ENCODE measurements at places on chromosomes 2 and 18.

GRCh38 chr2:136319237-136319636 is 201.3 kb upstream of the CXCR4 start:
- DNase-seq, result no peak

DNA sequence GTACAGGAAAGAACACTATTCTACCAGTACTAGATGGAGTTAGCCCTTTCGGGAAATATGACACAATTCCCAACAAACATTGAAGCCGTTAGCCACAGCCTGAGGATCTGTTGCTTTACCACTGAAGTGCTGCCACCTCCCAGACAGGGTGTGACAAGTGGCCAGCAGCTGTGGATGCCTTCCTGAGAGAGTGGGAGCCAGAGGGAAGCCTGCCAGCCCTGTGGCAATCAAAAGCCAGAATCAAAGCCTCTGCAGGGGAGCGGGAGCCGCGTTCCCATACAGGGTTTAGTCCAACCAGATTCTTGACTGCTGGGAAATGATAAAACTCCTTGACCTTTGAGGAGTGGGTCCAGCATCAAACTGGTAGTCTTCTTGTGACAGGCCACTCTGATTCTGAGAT is 38.0 kb downstream of the SLC4A1AP start:
- DNase-seq, result no peak

GRCh38 chr2:13021470-13021957 is 304.8 kb downstream of the TRIB2 start:
- DNase-seq, result no peak

DNA sequence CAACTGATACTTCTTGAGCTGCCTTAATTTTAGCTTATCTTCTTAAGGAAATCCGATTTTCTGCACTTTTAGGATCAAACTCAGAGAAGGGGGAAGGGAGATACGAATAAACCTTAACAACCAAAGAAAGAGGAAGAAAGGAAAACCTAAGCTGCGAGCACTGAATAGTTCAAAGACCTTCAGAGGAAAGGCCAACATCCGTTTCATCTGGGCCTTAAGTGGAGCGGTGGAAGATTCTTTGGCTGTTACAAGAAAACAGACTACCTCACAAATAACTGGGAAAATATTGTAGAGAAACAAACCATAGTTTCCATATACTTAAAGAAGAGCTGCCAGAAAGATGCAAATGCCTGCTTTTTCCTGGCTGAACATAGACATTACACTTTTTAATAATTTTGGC is 43.6 kb downstream of the VIT start:
- DNase-seq, result no peak

DNA sequence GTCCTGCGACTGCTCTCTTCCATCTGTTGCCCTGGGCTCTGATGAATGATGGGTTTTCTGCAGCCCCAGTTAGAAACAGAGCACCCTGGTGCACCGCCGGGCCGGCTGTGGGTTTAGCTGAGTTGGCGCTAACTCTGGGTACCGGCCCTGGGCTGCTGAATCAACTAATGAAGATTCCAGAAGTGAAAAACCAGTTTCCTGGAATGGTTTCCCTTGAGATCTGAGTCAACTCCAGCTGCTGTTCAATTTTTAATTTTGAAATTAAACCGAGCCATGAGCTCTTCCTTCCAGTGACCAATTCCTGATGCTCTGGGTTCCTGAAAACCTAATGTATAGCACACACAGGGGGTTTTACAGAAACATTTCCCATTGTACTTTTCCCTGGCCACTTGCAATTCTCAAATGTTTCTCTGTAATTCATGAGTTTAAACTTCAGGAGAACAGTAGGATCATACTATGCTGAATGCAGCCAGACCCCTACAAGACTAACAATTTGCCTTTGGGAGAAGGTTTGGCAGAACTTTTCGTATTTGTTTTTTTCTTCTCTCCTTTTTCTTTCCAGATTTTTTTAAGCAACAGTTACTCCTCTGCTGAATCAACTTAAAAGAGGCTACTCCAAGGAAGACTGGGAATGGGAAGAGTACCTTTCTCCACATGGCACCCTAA is 5.5 kb downstream of the COL6A3 start:
- no peak for DNase-seq

GRCh38 chr18:48296581-48296980 is 112.6 kb downstream of the ZBTB7C start:
- no peak for DNase-seq

DNA sequence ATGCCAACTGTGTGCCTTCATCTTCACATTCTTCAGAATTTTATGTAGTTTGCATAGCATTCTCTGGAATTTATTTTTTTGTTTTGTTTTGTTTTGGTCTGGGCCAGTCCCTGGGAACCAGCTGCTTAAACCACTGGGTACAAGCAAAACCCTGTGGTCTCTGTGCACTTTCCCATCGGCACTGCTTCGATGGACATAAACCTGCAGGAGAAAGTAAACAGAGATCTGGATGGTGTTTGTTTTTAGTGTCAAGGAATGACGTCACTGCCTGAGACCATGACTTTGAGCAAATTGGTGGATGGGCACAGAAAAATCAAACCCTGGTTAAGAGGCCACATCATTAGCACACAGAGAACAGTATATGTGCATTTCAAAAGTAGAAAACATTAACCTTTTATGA is 64.7 kb upstream of the RASGRP3 start:
- no peak for DNase-seq

- peak; percentile 5 for DNase-seq
Observed at GRCh38 chr18:56067969-56068671, 480.1 kb upstream of the TCF4 start.

GRCh38 chr2:9428965-9429577 is 5.6 kb downstream of the CPSF3 start:
- DNase-seq, result no peak

GRCh38 chr2:68472796-68473414 is 5.5 kb downstream of the APLF start:
- DNase-seq, result no peak

DNA sequence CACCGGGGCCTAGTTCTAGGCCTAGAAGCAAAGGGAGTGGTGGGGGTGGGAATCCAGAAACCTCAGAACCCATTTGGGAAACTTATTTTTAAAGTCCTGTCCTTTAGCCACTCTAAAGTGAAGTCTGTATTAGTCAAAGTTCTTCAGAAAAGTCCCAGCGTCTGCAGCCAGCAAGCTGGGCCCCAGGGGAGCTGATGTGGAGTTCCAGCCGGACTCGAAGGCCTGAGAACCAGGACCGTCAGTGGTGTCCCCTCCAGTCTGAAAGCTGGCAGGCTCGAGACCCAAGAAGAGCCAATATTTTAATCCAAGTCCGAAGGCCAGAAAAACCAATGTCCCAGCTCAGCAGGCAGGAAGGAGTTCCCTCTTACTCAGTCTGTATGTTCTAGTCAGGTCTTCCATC is 32.4 kb downstream of the ID2 start:
- no peak for DNase-seq

GRCh38 chr18:75586130-75586889 is 158.8 kb upstream of the SMIM21 start:
- no peak for DNase-seq

- peak; percentile 95 for DNase-seq
Observed at GRCh38 chr2:101124643-101125366, 26.4 kb downstream of the TBC1D8 start.

DNA sequence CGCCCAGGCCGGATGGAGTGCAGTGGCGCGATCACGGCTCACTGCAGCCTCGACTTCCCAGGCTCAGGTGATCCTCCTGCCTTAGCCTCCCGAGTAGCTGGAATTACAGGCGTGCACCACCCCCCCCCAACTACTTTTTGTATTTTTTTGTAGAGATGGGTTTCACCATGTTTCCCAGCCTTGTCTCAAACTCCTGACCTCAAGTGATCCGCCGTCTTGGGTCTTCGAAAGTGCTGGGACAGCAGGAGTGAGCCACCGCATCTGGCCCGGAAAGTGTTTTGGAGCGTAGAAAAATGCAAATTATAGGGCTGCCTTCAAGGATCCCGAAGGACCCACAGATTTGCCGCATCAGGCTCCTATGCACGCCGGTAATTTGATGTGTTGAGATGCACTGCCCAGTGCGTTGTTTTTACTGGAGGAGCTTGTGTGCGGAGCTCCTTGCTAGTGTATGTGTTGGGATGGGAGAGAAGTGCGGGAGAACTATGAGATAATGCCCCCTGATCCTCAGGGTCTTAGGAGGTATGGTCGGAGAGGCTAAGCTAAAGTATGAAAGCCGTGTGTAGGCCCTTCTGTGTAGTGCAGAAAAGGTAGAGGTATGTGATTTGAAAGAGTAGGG is 1.2 kb upstream of the CLASP1 start:
- DNase-seq, result no peak

DNA sequence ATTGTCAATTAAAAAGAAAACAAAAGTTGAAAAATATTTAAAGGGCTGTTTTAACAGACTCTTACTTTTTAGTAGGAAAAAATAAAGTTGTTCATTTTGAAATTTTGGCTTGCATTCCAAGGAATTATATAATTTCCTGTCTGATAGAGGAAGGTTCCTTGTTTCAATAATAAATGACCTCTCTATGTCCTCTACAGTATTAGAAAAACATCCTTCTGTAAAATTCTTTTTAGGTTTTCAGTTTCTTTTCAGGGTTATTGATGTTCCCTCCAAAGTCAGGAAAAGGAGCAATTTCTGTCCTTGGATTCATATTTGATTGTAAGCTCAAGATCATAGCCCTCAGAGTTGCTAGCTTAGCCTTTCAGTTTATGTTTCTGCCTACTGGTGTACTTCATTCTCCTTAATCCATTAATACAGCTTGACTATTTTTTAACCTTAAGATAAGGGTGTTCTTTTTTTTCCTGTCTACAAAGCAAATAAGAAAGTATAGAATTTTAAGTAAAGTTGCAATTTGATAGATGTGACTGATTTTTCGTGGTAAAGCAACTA is 125.2 kb upstream of the COL3A1 start:
- no peak for DNase-seq

DNA sequence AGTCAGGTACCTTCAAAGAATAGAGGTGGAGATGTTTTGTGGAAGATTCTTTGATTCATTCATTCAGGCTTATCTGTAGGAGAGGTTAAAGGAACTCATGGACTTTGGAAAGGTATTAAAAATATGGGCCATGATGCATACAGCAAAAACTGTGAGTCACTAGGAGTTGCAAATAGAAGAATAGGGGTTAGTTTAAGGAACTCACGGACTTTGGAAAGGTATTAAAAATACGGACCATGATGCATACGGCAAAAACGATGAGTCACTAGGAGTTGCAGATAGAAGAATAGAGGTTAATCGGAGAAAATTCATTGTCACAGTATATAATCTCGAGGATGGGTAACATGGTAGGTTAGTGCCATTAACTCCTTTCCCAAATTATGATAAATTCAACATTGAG is 41.2 kb downstream of the SLC9A2 start:
- peak; percentile 72 for DNase-seq

DNA sequence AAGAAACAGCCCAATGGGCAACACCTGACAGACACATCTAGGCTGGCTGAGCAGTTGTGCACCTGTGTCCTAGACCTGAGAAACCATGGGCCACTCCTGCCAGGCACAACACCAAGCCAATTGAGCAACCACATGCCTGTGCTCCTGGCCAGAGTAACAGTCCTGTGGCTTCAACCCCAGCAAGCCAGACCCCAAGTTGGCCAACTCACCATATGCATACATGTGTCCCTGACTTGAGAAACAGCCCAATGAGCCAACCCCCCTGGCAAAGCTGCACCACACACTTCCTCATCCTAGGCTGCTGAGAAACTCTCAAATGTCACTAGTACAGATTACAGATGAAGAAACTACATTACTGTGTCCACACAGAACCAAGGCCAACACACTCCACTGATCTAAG is 36.6 kb downstream of the USP34 start:
- no peak for DNase-seq

Measured in LoVo (cell line).